AG09309 (cell line): ENCODE measurements at places on chromosomes 12 and 14.

DNA sequence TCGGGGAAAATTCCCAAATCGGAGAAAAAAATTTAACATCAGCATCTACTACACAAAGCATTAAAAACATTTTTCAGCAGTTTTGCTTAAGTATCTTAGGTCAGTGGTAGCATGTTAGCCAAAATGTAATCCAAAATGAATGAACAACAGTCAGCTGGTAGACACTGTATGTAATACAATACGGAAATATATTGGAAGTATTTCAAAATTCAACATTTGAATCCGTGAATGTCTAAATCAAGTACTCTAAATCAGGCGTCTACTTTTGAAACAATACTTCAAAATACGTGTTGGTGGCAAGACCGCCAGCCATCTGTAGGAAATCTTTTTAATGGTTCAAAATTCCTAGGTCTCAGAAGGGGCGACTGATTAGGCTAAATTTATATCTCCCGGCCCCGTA lies 1.1 kb downstream of the SCAF11 start:
- DNase-seq = no peak

DNA sequence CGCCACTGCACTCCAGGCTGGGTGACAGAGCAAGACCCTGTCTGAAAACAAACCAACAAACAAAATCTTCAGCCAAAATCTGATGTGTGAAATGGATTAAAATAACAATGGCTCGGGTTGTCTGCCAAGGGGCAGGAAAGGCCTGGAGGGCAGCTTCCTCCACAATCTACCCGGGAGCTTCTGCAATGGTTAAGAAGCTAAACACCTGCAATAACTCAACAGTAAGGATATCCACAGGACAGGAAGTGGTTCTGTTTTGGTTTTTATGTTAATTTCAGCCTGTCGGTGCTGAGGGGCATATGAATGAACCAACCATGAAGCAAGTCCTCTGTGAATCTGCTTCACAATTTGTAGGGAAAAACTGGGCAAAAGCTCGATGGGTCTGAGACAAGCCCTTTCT lies 34.4 kb downstream of the RAD52 start:
- DNase-seq = no peak

DNA sequence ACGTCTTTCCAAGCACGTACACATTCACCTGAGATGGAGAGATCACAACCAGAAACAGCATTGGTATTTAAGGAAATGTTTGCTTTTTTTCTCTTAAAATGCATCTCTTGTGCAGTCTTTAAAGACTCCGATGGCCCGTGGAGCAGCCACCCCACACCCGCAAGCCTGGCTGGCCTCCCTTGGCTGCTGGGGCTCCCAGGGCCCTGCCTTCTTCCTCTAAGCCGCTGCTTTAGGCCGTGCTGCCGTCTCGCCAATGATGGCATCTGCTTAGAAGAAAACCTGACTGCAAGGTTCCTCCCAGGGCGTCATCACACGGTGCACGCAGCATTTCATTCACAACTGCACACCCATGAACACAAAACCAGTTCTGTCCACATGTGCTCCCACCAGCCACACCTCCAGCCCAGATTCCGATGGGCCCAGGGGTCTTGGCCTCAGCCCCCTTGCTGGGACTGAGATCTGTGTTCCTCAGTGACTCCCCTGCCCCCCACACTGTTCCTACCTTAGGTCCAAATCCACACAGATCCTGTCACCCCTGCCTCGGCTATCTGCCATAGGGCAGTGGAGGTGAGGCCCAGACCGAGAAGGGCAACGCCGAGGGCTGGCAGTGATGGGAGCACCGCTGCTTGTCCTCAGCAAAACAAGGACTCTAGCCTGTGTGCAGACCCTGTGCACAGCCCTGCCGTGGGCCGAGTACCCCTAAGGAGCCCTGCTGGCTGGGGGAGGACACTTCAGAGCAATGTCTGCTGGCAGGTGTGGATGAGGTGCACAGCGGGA lies 4.4 kb downstream of the BTBD6 start:
- DNase-seq = no peak

DNA sequence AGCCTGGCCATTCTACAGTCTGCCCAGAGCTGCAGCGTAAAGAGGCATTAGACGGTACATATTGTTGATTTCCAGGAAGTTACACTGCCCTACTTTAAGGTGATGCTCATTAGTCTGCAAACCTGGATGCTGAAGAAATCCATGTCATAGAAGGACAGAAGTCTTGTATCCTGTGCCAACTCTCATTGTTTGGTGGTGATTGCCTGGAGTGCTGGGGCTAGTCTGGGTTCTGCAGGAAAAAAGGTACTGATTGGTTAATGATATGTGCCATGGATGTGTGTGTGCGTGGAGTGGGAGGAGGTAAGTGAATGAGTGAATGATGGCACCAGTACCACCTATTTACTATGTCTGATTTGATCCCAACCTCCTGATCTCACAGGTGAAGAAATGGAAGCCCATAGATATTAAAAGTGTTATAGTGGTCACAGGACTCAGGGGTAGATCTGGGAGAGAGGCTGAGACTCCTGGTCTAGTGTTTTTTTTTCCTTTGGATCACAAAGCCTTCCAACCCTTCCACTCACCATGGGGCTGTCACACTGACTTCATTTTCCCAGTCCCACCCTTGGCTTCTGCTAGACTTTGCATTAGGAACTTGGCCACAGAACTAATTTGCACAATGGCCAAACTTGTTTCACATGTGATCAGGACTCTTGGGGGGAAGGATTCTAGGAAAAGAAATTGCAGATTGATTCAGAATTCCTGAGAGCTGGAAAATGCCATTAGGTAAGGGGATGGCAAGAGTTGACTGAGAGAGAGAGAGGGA lies 96.1 kb downstream of the TMX1 start:
- DNase-seq = no peak
